IMR-90 (cell line): ENCODE measurements at places on chromosomes 4 and X. TPM values are rescaled to one million over a fixed set of nuclear protein-coding genes. Genes with fewer than 3 reads are reported as not detected.

DNA sequence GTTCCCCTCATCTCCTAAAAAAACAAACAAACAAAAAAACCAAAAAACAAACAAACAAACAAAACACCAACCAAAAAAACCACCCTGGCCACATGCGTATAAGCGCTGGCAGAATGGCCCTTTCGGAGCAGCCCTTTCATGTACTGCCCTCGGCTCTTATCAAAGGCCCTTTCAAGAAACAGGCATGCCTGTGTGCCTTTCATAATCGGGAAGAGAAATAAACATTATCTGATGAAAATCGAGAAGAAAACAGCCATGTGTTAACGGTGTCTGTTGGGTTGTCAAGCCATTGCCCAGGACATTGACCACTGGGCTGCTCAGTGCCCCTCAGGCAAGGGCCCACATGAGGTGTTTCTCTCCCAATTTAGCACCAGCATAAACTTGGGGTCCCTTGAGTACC is 68.3 kb downstream of the PJA1 start:
- no peaks in the 10 kb centered on the region for H3K4me1 ChIP-seq
- peaks cover 20% of the 10 kb centered on the region for H3K27me3 ChIP-seq
- no peak overlapping the region for H3K27ac ChIP-seq

- peaks cover 1% of the 10 kb centered on the region; the same call in 1 of the 2 replicates for H3K4me1 ChIP-seq
- H3K36me3 ChIP-seq, result no peaks in the 10 kb centered on the region
- H3K27me3 ChIP-seq, result no peaks in the 10 kb centered on the region
- H3K27ac ChIP-seq, result no peak overlapping the region
- H3K4me3 ChIP-seq, result no peak overlapping the region
- peak; percentile 50 for DNase-seq
Observed at GRCh38 chr4:101973361-101973760, 182.8 kb downstream of the BANK1 start.

- no peak overlapping the region for H3K4me3 ChIP-seq
- peaks cover 4% of the 10 kb centered on the region; the same call in 1 of the 2 replicates for H3K36me3 ChIP-seq
- no peaks in the 10 kb centered on the region for H3K4me1 ChIP-seq
- no peak overlapping the region for H3K27ac ChIP-seq
- H3K27me3 ChIP-seq, result no peaks in the 10 kb centered on the region
Observed at GRCh38 chrX:74234818-74235217, 69.2 kb upstream of the ZCCHC13 start.

DNA sequence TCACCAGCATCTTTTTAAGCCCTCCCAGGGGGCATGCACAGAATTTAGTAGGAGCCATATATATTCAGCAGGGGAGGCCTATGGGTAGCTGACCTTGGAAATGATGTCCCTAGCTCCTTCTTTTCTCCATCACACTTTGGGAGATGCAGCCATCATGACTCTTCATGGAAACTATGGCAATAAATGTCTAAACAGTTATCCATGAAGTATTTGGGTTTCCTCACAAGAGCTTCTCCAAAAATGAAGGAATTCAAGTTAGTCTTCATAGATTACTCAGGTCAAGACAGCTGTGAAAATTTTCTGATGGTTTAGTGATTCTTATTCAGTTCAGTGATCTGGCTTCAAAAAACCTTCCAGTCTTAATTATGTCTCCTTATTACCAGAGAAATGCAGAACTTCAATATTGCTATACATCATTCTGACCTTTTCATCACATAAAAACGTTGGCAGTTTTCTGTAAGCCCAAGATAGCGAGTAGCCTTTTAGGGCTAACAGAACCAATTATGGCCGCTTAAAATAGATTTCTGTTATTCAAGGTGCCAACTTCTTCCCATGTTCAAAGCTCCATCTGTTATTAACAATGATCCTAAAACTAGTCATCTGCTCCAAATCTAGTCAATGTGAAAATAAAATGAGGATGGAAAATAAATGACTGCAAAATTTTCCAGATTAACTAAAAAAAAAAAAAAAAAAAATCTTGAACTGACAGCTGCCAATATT is 52.5 kb downstream of the TMEM156 start:
- H3K4me3 ChIP-seq, result no peak overlapping the region
- no peak overlapping the region for H3K27ac ChIP-seq

GRCh38 chr4:148017801-148018200 is 285.9 kb downstream of the ARHGAP10 start:
- H3K27ac ChIP-seq, result no peak overlapping the region
- no peaks in the 10 kb centered on the region for H3K27me3 ChIP-seq
- peaks cover 7% of the 10 kb centered on the region for H3K4me1 ChIP-seq
- H3K36me3 ChIP-seq, result peaks cover 2% of the 10 kb centered on the region
- H3K4me3 ChIP-seq, result no peak overlapping the region

DNA sequence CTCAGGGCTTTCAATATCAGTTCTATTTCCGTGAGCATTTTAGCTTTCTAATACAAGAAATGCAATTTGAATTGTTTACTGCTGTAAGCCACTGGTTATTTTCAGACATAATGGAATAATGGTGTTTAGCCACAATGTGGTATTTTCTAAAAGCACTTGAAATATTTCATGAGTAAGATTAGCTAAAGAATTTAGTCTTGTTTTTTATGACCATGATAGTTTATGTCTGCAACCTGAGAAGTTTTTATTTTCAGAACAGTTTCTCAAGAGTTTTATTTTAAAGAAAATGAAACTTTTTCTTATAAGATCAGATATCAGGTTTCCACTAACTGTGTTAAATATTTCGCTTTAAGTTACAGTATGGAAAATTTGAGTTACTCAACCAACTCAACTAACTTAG is 60.2 kb downstream of the SLIT2 start:
- no peak overlapping the region for H3K27ac ChIP-seq
- H3K27me3 ChIP-seq, result no peaks in the 10 kb centered on the region
- no peak overlapping the region for H3K4me3 ChIP-seq
- H3K36me3 ChIP-seq, result no peaks in the 10 kb centered on the region
- DNase-seq, result peak; percentile 56

DNA sequence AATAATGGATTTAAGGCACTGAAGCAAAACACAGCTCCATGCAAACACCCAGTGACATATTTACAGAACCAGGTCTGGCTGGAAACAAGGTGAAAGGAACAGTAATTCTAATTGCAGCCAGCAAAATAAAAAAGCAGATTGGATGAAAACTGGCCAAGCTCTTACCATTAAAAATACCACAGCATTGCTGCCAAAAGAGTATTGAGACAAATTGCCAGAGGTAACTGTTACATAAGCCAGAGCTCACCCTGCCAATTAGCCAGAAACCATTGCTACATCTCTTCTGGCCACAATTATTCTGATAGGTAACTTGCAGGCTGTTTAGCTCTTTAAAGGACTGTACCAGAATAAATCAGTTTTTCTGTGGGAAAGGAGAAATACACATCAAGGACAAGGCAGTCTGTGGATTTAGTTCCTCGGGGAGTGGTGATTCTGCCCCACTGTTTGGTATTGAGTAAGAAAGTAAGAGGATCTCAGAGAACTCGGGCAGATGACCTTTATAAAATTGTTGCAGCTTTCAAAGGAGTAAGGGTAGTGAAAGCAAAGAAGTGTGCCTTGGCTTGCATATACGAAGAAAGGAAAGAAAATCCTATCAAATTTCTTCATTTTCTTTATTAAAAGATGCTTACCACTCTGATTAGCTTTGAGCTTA is 369.5 kb downstream of the PPP3CA start:
- H3K27me3 ChIP-seq, result peaks cover 2% of the 10 kb centered on the region; the same call in 1 of the 2 replicates
- H3K27ac ChIP-seq, result no peak overlapping the region
- no peak overlapping the region for H3K4me3 ChIP-seq
- no peak for DNase-seq

GRCh38 chrX:41733939-41734338 is 10.0 kb downstream of the GPR82 start:
- H3K27ac ChIP-seq, result no peak overlapping the region
- no peak for DNase-seq
- H3K36me3 ChIP-seq, result no peaks in the 10 kb centered on the region

DNA sequence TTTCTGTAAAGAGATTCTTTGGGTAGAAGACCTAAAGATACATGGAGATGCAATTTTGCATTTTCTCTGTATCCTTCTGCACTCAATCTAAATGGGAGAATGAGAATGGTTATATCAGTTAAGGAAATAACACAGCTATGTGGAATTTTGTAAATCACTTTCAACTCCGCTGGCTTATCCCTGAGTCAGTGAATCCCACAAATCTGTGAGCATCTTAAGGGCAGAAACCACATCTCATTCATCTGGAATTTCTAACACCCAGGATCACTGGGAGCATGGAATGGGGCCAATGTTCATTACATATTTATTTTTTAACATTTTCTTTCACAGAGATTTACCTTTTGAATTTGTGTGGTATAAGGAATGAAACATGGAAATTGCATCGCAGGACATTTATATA is 167.8 kb downstream of the CFAP47 start:
- no peaks in the 10 kb centered on the region for H3K27me3 ChIP-seq
- H3K4me1 ChIP-seq, result no peaks in the 10 kb centered on the region
- H3K27ac ChIP-seq, result no peak overlapping the region
- no peak overlapping the region for H3K4me3 ChIP-seq
- H3K36me3 ChIP-seq, result no peaks in the 10 kb centered on the region

DNA sequence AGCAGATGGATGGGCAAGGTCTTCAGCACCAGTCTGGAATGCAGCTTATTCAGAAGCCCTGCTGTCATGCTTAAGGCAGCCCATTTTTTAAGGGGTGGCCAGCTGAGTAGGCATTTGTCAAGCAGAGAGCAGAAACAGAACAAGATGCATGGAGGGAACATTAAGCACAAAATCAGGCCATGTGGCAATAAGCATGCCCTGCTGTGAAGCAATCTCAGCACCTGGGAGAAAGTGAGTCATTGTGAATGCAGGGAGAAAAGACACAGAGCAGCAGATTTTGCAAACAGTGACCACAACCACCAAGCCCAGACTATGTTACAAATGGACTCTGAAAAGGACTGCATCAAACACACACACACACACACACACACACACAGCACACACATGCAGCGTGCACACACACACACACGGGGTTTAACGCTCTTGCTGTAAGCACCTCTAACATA is 94.1 kb upstream of the GALNT7 start:
- H3K36me3 ChIP-seq, result no peaks in the 10 kb centered on the region
- H3K4me3 ChIP-seq, result no peak overlapping the region
- DNase-seq, result peak; percentile 80
- no peak overlapping the region for H3K27ac ChIP-seq
- no peaks in the 10 kb centered on the region for H3K27me3 ChIP-seq

- no peak overlapping the region for H3K27ac ChIP-seq
- no peaks in the 10 kb centered on the region for H3K27me3 ChIP-seq
- H3K4me1 ChIP-seq, result no peaks in the 10 kb centered on the region
- no peak for DNase-seq
Observed at GRCh38 chrX:140799216-140799615, 89.7 kb downstream of the LINC00632 start.

GRCh38 chr4:56530269-56531148 is 24.9 kb downstream of the ARL9 start:
- peaks cover 3% of the 10 kb centered on the region; the same call in 1 of the 2 replicates for H3K27me3 ChIP-seq
- H3K36me3 ChIP-seq, result no peaks in the 10 kb centered on the region
- DNase-seq, result peak; percentile 64
- 0 out of 2 replicates have a peak, but pooled peaks cover 2% of the 10 kb centered on the region for H3K4me1 ChIP-seq
- H3K4me3 ChIP-seq, result peak overlapping the region; percentile 59

DNA sequence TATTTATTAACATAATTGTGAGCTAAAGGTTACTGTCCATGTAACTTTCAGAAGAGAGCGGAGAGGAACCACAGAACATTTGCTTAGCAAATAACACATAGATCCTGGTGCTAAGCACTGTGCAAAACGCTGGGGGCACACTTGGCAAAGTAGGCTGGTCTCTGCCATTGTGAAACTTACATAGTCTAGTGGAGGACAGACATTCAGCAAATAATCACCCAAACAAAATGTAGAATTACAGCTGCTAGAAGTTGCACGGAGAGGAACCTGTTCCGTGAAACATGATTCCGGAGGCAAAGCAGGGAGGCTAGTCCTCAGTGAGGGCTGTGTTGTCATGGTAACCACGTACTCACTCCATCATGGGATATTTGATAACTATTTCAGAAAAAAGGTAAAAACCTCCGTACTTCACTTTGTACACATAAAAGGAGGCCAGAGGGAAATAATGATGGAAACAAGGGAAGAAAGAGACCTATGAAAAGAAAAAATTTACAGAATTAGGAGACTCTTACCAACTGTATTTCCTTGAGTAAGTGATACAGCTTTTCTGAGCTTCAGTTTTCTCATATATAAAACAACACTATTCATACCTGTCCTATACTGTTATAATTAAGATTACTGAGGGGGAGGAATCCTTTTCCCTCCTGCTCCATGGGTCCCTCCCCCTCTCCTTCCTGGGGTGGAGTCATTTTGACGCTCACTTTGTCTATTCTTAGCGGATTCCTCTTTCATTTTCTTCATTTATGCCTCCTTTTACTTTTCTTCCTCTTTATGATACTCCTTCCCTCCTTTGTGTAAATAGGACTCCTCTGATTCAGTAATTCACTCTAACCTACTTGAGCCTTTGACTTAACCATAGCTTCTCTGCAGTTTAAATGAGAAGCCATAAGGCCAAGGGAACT is 825 bp upstream of the RASGEF1B start:
- H3K36me3 ChIP-seq, result no peaks in the 10 kb centered on the region
- H3K4me3 ChIP-seq, result peak overlapping the region; percentile 77
- H3K27me3 ChIP-seq, result peaks cover 27% of the 10 kb centered on the region
- no peak overlapping the region for H3K27ac ChIP-seq
- H3K4me1 ChIP-seq, result peaks cover 2% of the 10 kb centered on the region; the same call in 1 of the 2 replicates
- DNase-seq, result no peak

DNA sequence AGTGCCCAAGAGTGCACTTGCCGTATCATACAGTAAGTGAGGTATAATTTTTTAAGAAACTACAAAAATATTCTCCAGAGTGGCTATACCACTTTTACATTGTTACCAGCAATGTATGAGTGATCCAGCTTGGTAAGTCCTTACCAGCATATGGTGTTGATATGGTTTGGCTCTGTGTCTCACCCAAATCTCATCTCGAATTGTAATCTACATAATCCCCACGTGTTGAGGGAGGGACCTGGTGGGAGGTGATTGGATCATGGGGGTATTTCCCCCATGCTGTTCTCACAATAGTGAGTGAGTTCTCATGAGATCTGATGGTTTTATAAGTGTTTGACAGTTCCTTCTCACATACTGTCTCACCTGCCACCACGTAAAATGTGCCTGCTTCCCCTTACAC is 44.8 kb downstream of the RBMX start:
- H3K27ac ChIP-seq, result no peak overlapping the region
- H3K36me3 ChIP-seq, result no peaks in the 10 kb centered on the region
- no peaks in the 10 kb centered on the region for H3K27me3 ChIP-seq
- H3K4me1 ChIP-seq, result 0 out of 2 replicates have a peak, but pooled peaks cover 2% of the 10 kb centered on the region
- no peak for DNase-seq

DNA sequence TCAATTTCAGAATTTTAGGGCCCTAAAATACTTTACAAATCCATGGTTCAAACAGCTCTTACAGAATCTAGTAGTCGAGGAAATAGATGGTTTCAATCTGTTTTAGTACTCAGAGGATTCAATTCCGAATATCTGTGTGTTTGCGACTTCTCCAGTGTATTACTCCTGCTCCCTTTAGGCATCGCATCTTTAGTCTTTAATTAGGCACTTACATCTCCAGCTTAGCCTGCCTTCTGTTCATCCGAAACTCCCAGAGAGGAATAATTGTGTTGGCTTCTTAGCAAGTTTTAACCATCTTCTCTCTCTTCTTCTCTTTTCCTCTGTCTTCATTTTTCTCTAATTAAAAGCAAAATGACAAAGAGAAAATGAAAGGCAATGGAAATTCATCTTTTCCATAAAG is 1901.3 kb upstream of the TENM3 start:
- no peak overlapping the region for H3K27ac ChIP-seq
- H3K27me3 ChIP-seq, result no peaks in the 10 kb centered on the region
- DNase-seq, result no peak
- no peak overlapping the region for H3K4me3 ChIP-seq

GRCh38 chr4:20137176-20137575 is 114.5 kb upstream of the SLIT2 start:
- H3K4me3 ChIP-seq, result no peak overlapping the region
- no peaks in the 10 kb centered on the region for H3K27me3 ChIP-seq
- H3K27ac ChIP-seq, result no peak overlapping the region

Gene C4orf54
- total RNA-seq, result not detected in 2 replicates

Gene ANXA3
- 5.0 and 5.3 TPM in 2 replicates for total RNA-seq

Gene ATOH1
- not detected in 2 replicates for total RNA-seq

Gene PLS3
- total RNA-seq, result 252 and 370 TPM in 2 replicates

Gene GPR82
- total RNA-seq, result not detected in 2 replicates
